ENCODE measurements at places on chromosomes 12 and 14. TPM values are rescaled to one million over a fixed set of nuclear protein-coding genes. Genes with fewer than 3 reads are reported as not detected.
A peak's percentile ranks its signal among the peaks of the same experiment; 100 is the strongest.

GRCh38 chr12:58894040-58894439, 26.3 kb downstream of the LRIG3 start:
- DNase-seq = no peak

The SOAT2 gene
- not detected for total RNA-seq

DNA sequence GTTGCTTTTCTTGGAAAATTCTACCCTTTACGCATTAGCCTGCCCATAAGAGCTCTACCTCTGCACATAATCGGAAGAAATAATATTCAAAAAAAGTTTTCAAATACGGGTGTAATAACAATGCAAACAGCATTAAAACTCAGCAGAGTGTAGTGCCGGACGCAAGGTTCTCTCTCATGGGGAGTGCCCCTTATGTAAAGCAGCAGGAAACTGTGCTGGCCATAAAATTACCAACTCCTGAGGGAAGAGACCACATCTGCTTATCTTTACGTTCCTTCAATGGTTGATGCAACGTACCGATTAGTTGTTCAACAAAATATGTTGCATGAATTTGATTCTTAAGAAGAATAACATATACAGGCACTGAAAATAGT, 118.7 kb upstream of the TMCC3 start:
- DNase-seq = no peak

GRCh38 chr14:22998329-22999012, 11.5 kb downstream of the C14orf93 start:
- DNase-seq = no peak

DNA sequence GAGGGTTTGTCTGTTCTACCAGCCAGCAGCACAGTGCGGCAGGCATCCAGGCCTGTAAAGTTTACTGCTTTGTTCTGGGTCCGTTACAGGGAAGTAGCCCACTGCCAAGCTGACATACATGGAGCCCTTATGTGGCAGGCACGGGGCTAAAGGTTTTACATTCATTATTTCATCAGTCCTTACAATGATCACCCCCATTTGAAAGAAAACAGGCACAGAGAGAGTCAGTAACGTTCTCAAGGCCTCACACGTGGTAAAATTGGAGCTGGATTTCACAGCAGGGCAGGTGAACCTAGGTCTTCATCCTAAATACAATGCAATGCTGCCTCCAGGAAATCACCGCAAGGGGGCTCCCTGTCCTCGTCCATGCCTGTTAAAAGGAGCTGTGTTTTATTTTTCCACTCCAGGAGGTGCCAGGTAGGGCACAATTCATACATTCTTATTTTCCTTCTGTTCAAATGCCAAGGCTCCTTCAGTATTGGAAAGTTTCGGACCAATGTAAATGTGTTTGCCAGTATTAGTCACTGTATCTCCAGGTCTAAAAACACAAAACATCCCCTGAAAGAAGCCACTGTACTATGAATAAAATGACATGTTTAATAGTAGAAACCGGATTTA, 172.2 kb upstream of the GZMB start:
- peak; percentile 13 for DNase-seq

The AMN gene
- total RNA-seq = 2.0 TPM

- no peak for DNase-seq
Measured at GRCh38 chr12:110286623-110287022, 5.6 kb downstream of the ATP2A2 start.

The KSR2 gene
- 0.98 TPM for total RNA-seq

The RERG gene
- total RNA-seq = not detected

- DNase-seq = no peak
Measured at GRCh38 chr14:92597906-92598905, 84.6 kb downstream of the RIN3 start.

The ARHGEF25 gene
- total RNA-seq = 24.5 TPM

The SLC2A13 gene
- total RNA-seq = 10.2 TPM

The RHOJ gene
- 29.6 TPM for total RNA-seq

Data from astrocyte (in vitro differentiated cells and primary cell).